NCI-H1048 (cell line): ENCODE measurements at places on chromosomes 5 and 9.

GRCh38 chr5:172216345-172216744 lies 22.4 kb downstream of the EFCAB9 start:
- no peak for DNase-seq

DNA sequence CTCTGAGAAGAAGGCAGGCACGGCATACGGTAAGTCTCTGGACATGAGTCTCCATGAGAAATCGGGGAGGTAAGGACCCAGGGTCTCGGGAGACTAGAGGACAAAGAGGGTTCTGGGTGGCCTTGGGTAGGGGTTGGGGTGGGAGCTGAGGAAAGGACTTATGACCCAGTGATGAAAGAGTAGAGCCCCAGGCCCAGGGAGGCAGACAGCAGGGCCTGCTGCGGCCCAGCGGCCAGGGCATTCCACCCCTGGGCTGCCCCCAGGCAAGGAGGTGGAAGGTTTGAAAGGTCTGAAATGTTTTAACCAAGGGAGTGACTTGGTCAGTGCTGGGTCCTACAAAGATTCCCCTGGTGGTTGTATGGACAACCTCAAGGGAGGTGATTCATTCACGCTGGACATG lies 89.1 kb downstream of the CRB2 start:
- DNase-seq, result no peak

DNA sequence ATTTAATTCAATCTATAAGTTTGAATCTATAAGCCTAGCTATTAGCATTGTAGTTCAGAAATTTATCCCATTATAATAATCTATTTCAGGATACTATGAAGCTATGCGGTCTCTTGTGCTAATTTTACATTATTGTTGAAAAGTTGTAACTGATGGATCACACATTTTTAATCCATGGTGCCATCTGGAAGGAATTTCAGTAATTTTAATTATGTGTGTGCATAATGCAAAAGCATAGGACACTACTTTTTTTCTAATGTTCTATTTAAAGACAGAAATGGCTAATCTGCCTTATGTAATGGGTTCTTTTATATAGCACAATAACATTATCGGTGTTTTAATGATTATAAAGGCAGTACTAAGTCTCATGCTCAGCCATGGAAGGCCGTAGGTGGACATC lies 90.6 kb downstream of the HOMER1 start:
- DNase-seq, result no peak

DNA sequence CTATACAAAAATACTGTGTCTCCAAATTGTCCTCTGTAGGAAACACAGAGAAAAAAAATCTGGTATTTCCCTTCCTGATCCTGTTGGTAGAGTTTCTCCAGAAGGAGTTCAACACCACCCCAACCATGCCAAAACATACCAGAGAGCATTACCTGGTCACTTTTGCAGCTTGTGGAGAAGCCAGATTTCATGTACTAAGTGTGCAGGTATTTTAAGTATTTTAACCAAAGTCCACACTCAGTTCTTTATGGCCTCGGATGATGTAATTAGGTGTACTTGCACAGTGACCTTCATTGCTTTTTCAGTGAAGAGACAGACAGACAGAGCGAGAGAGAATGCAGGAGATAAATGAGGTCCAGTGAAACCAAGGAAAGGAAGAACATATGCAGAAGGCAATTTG lies 2046.8 kb upstream of the CDH9 start:
- no peak for DNase-seq

DNA sequence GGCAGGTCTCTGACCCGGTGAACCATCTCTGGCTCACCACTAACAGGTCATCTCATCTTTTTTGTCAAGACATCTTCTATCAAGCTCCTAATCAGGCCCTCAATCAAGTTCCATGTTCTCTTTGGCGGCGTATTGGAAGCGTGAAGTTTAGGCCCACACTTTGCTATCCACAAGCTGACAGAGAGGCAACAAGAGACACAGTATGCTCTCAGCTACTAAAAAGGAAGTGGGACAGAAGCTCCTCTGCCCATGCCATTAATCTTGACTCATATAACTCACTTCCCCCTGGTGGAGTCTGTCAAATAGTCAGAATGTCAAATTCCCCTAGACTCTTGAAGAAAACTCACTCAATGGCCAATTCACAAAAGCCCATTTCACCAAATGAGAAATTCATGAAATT lies 77.6 kb upstream of the TMC1 start:
- DNase-seq, result no peak

- DNase-seq, result no peak
Observed at GRCh38 chr5:168353216-168353957, 61.9 kb downstream of the WWC1 start.

GRCh38 chr5:32726086-32726557 lies 15.0 kb downstream of the NPR3 start:
- DNase-seq, result no peak

GRCh38 chr9:77999231-77999631 lies 32.4 kb downstream of the GNAQ start:
- no peak for DNase-seq

DNA sequence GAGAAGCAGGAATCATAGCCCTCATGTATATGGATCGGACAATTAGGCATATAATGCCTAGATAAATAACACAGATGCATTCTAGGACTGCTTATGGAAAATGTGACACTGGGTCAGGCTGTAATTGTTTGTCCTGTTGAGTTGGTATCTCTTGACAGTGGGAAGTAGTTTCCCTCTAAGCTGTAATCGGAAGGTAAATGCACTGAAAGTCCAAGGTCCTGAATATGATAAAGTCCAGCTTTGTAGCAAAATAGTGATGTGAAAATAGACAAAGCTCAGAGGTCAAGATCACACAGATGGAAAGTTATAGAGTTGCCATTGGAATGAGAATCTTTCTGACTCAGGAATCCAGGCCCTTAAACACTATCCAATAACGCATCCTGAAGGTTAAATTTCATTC lies 214.2 kb downstream of the GABRB2 start:
- DNase-seq, result no peak

DNA sequence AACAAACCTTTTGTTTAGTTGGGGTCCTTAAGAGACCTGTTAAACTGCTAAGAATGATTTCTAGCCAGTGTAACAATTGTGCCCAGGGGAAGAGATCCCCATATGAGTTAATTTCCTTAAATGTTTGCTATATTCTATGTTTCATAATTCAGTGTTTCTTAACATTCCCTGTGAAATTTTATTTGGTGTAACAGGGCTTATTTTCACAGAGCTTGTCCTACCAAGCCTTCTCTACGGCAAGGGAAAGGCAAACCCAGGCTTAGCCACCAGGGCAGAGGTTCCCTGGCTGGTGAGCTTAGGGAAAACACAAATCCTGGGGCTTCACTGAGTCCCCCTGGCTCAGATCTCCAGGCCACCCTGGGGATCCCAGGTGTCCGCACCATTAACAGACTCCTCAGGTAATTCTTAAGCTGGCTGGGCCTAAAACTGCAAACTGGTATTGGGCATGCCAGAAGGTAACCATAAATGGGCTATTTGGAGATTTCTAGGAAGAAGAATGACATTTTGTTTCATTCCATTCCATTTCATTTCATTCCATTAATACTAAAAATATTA lies 17.0 kb upstream of the LCP2 start:
- DNase-seq, result no peak

DNA sequence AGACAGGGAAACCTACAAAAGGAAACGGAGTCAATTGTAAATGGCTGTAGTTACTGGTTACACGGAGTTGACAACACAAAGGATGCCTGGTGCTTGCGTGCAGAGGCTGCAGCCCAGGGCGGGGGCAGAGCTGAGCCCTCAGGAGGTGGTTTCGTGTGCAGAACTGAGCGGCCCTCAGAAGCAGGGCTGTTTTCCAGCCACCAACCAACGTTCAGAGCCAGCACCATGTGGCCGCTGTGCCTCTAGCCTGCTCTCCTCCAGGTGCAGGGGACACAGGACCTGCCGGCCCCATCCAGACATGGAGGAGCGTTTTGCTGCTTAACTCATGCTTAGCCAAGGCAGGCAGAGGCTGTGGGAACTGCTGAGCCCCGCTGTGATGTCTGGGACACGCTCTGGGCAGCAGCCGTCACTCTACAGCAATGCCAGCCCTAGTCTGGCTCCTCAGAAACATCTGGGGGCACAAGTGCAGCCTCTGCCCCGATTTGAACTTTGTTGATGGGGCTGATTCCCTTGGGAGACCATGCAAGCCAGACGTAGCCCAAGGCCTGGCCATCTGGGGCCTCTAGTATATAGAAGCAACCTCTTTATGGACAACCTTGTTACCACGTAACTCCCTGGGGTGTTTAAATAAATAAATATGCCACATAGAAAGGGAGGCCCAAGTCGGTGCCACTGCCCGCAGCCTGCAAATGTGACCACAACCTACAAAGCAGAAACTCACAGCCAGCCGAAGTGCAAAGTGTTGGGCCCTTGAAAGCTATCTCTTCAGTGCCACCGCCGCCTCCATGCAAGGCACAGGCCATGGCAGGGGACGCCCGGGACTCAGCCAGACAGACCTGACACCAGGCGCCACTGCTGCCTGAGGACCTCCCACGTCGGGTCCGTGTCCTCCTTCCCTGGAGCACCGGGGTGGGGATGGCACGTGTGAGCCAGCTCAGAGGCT lies 42.1 kb downstream of the NKD2 start:
- DNase-seq, result no peak

DNA sequence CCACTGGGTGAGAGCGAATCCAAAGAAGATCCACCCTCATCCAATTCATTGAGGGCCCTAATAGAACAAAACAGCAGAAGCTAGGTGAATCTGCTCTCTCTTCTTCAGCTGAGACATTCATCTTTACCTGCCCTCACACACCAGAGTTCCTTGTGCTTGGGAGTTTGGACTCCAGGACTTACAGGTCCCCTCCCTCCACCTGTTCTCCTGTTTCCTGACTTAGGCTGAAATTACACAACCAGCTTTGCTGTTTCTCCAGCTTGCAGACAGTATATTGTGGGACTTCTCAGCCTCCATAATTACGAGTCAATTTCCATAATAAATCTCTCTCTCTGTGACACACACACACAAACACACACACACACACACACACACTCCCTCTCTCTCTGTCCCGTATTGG lies 19.1 kb downstream of the TMEM171 start:
- DNase-seq, result no peak

- DNase-seq, result no peak
Observed at GRCh38 chr5:116738615-116739261, 164.1 kb upstream of the SEMA6A start.

DNA sequence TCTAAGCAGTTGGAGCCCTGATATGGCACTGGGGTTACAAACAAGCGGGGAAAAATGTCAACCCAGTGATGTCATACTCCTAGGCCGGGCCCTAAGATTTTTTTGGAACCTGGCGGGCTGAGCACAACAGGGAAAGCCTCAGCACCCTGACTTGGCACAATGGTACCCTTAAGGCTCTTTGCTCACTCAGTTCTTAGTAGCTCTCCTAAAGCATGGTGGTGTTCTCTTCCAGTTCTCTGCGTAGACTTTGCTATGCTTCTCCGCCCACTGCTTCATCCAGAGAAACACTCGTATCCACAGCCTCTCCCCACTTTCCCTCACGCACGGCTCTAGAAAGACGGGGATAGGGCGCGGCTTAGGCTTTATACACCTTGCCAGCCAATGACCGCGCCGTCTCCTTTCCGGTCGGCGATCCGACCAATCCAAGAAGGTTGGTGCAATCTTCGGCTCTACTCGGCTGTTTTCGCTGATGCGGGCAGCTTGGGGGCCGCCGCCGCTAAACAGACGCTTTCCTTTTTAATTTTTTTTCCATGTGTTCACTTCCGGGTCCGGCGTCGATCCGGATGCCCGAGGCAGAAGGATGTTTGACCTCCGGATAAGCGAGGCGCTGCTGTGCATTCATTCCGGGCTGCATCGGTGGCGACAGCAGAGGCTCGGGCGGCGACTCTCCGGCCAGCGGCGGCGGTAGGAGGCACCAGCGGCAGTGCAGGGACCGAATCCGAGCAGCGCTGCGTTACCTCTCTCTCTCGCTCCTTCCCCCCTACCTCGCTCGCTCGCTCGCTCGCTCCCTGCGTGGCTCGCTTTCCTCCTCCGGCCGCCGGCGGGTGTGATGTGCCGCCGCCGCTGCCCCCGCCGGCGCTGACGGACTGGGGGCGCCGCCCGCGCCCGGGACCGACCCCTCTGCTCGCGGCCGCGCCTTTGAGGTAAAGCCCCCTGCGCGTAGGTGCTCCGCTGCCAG lies at the start of gene CSNK1G3:
Gene CSNK1G3, plus strand, starts transcription at position 530 of the 958 bp plus-strand sequence. CDS start 33,487 bp downstream, outside the sequence.
- peak; percentile 88 for DNase-seq

DNA sequence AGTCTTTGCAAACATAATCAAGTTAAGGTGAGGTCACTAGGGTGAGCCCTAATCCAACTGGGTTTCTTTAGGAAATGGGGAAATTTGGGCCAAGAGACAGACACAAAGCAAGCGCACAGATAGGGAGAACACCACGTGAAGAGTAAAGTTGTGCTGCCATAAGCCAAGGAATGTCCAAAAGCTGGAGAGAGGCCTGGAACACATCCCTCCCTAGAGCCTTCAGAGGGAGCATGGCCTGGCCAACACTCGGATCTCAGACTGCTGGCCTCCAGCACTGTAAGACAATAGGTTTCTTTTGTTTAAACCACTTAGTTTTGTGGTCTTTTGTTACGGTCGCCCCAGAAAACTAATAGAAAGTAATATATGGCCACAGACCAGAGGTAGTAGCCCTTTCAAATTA lies 8.1 kb upstream of the ROR2 start:
- DNase-seq, result no peak

DNA sequence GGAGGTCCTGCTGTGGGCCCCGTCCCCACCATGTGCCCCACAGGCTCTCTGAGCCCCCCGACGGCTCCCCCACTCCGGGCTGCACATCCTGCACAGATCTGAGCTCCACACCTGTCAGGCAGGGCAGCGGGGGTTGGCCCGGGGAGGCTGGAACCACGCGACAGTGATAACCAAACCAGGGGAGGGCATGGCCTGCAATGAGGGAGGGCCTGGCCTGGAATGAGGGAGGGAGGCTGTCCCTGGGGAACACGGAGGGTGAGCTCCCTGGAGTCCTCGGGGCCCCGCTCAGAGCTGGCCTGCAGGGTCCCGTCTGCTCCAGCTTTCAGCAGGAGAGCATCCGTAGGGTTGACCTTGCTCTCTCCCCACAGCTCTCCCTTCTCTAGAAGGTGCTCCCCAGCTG lies 30.5 kb downstream of the SLC9A3 start:
- no peak for DNase-seq

GRCh38 chr9:91567642-91568274 lies 144.1 kb upstream of the NFIL3 start:
- no peak for DNase-seq

GRCh38 chr5:93626801-93627200 lies 43.8 kb downstream of the NR2F1 start:
- DNase-seq, result no peak

DNA sequence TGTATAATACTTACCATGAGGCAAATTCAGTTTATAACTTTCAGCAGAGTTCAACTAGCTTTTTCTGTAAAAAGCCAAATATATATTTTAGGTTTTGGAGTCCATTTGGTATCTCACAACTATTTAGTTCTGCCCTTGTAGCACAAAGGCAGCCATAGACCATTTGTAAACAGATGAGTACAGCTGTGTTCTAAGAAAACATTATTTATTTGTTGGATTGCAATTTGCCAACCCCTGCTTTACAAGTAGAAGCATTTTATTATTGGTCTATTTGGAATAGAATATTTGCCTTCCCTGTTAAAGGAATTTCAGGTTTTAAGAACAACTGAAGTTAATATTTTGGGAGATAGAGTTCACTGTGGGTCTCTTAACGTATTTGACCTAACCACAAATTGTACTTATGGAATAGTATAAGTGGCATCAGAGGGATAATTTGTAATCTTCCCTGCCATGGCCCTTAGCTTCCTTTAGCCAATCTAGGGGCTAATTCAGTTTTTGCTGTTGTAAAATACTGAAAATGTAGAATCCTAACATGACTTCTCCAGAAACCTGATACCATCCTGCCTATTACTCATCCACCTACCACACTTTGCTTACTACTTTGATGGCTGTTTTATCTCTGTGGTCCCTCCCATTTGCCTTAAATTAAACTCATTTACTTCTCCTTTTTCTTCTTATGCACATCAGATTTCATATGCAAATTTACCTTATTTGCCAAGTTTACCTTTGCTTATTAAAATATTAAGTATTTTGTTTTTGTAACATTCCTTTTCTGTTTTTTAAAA lies 109.2 kb downstream of the DMXL1 start:
- no peak for DNase-seq
